ENCODE measurements at places on chromosomes 7 and 10.

- DNase-seq: no peak
Observed at GRCh38 chr7:1218541-1219165, 14.0 kb upstream of the UNCX start.

- DNase-seq: no peak
Observed at GRCh38 chr10:122102869-122103525, 114.0 kb downstream of the TACC2 start.

DNA sequence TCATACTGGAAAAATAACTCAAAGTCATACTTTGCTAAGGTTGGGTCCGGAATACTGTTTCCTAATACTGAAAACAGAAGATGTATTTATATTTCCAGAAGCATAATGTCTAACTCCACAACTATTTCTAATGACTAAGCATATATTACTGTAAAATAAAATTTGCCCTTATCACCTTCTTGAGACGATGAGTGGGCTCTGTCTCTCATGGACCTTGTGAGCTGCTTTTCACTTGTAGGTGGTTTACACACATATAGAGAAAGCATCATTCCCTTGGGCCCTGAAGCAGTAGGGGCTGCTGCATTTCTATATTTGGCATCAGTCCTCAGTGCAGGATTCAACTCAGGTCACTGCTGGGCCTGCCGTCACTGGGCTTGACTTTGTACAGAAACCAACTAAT, 10.7 kb upstream of the FAM13C start:
- DNase-seq: no peak

DNA sequence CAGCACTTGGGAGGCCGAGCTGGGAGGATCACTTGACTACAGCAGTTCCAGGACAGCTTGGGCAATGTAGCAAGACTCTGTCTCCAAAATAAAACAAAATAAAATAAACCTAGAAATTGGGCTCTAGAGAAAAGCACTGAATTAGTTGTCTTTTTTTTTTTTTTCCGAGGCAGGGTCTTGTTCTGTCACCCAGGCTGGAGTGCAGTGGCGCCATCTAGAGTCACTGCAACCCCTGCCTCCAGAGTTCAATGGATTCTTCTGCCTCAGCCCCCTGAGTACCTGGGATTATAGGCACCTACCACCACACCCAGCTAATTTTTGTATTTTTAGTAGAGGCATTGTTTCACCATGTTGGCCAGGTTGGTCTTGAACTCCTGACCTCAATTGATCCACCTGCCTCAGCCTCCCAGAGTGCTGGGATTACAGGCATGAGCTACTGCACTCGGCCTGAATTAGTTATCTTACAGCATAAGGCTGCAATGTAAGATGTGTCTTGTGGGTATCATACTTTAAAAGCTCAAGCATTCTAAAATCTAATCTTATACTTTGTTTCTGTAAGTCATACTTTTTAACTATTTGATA, 12.8 kb downstream of the MEIG1 start:
- no peak for DNase-seq

GRCh38 chr7:37957221-37957970, 37.0 kb downstream of the EPDR1 start:
- DNase-seq: no peak

GRCh38 chr10:11144626-11145494, 127.2 kb downstream of the CELF2 start:
- DNase-seq: no peak

GRCh38 chr10:59905066-59905730, 1.2 kb downstream of the CCDC6 start:
- DNase-seq: peak; percentile 65

DNA sequence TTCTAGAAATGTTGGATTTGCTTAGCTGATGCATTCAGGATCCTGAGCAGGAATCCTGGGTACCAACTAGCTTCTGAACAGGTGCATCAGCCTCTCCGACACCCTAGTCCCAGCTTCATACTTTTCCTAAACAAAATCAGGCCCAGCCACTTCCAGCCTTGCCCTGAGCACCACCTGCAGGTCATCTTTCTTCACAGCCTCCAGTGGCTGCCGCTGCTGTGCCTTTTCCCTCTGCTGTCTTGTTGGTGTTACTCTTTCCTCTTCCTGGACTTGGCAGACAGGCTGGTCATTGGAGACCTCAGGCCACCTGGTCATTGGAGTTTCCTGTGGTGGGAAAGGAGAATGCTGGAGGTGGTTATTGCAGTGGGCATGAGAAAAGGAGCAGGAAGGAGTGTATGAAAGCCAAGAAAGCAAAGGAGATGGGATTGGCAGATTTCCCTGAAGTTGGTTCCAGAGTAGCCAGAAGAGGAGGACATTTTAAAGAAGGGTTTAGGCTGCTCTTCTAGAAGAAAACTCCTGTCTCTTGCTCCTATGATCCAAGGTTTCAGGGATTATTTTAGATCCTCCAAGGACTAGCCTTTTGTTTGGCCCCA, 48.2 kb upstream of the NFKB2 start:
- no peak for DNase-seq

DNA sequence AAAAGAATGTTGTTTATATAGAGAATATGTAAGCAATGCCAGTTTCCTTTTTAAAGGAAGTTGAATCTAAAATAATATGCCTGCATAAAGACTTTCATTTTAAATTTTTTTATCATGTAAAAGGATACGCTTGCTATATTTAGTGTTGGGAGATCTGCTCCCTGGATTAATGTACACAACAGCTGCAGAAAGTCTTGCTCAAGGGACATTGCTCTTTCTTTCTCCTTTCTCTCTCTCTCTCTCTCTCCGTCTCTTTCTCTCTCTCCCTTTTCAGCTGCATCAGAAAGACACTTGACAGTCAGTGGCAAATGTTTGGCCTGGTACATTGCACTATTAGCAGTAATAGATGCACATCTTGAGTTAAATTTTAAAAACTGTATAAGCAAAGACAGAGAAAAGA, 739 bp downstream of the MYPN start:
- no peak for DNase-seq

DNA sequence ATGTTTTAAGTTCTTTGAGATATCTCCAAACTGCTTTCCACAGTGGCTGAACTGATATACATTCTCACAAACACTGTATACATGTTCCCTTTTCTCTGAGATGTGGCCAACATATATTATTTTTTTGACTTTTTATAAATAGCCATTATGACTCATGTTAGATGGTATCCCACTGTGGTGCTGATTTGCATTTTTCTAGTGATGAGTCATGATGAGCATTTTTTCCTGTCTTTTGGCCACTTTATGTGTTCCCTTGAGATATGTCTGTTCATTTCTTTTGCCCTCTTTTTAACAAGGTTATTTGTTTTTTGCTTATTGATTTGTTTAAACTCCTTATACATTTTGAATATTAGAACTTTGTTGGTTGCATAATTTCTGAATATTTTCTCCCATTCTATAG, 1055.1 kb downstream of the NXPH1 start:
- no peak for DNase-seq

- no peak for DNase-seq
Observed at GRCh38 chr7:117841011-117841410, 32.2 kb downstream of the CTTNBP2 start.

- DNase-seq: no peak
Observed at GRCh38 chr10:59287587-59288255, 74.6 kb downstream of the FAM13C start.

GRCh38 chr10:13291821-13292773, 7.8 kb downstream of the PHYH start:
- DNase-seq: no peak

DNA sequence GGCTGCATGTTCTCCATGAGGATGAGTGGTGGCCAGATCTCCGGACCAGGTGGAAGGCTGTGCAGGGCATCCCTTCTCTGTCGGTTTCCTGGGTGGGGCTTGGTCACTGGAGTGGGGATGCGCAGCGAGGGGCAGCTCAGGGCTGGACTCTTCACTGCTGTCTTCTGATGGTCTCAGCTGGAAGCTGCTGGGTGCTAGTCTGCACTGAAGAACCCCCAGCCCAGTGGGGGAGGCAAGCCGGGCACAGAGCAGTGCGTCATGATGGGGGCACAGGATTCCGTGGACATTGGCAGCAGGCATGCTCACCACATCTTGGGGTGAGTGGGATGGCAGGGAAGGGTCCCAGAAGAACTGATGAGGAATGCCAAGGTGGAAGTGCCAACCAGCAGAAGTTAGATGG, 39.8 kb downstream of the EEPD1 start:
- DNase-seq: no peak

DNA sequence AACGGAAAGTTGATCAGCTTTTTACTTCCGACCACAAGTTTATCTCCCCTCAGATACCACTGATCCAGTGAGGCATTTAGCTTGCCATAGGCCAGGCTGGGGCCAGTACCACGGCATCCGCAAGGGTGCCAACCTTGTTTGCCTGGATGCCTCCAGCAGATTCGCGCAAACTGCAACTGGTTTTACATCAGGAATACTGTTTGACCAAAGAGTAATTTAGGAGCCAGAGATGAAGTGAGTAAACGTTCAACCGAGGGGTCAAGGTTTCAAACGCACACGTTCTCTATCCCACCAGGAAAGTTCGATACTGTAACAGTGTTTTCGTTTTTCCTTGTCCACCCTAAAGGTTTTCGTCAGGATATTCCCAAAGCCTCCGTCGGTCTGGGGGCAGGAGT, 266 bp upstream of the MDFIC start:
- DNase-seq: no peak

GRCh38 chr10:126673565-126673964, 3.1 kb upstream of the C10orf90 start:
- no peak for DNase-seq

DNA sequence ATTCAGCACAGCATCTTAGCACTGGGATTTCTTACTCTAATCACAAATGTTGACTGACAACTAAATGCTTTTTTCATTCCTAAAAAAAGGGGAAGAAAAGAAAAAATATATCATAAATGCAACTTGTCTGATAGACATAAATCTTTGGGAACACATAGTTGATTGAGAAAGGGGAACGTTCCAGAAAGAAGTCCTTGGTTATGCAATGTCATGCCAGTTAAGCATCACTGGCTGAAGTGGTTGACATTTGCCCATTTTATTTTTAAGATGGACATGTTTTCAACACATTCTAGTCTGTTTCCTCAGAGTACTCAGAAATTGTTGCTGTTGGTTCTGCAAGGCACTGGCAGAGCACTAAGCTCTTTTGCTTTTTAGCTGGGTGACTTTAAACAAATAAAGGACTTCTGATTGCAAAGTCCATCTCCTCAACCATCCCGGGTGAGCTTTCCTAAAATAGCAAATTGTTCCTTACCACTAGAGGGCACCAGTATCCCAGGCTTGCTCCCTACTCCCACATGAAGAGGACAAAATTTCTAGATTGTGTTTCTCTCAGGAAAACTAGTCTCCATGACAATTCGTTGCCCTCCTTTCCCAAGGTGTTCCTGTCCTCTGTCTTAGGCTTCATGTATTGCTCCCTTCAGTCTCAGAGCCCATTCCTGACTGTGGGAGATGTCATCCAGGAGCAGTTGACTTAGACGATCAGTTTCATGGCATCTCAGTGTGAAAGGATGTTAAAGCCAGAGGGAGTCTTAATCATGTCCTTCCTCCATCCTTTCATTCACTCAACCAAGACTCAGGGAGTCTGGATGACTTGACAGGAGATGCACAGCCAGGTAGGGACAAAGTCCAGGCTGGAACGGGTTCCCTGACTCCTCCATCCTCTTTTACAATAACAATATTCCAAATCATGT, 23.9 kb downstream of the OPALIN start:
- DNase-seq: no peak

GRCh38 chr10:5582736-5583135, 58.0 kb downstream of the CALML3 start:
- no peak for DNase-seq

DNA sequence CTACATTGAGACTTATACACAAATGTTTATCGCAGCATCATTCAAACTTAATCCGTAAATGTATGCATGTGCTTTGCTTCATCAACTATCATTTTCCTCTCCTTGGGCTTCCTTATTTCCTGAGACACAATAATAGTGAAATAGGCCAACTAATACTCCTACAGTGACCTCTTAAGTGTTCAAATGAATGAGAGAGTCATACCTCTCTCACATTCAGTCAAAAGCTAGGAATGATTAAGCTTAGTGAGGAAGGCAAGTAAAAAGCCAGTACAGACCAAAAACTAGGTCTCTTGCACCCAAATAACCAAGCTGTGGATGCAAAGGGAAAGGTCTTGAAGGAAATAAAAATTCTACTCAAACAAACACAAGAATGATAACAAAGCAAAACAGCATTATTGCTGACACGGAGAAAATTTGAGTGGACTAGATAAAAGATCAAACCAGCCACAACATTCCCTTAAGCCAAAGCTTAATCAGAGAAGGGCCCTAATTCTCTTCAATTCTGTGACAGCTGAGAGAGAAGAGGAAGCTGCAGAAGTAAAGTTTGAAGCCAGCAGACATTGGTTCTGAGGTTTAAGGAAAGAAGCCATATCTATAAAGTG, 72.3 kb downstream of the GLCCI1 start:
- no peak for DNase-seq

GRCh38 chr7:112140600-112140999, 65.6 kb downstream of the DOCK4 start:
- no peak for DNase-seq

- no peak for DNase-seq
Observed at GRCh38 chr10:131636841-131637724, 263.7 kb upstream of the PPP2R2D start.

GRCh38 chr7:81361769-81362312, 408.0 kb downstream of the HGF start:
- DNase-seq: no peak

GRCh38 chr7:17646253-17646956, 293.9 kb downstream of the SNX13 start:
- no peak for DNase-seq

DNA sequence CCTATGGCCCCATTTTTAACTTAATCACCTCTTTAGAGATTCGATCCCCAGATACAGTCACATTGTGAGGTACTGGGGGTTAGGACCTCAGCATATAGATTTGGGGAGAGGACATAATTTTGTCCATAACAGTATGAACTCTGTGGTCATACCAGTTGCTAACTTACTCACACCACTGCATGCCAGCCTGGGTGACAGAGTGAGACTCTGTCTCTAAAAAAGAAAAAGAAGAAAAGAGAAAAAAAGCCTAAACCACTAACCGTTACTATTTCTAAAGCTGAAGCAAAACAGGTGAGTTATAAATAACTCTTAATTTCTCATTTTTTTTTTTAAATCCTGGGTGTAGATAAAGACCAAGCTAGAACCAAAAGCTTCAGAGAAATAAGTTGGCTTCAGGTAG, 155.1 kb upstream of the AUTS2 start:
- no peak for DNase-seq

GRCh38 chr10:100637785-100638184, 102.0 kb downstream of the HIF1AN start:
- DNase-seq: no peak

DNA sequence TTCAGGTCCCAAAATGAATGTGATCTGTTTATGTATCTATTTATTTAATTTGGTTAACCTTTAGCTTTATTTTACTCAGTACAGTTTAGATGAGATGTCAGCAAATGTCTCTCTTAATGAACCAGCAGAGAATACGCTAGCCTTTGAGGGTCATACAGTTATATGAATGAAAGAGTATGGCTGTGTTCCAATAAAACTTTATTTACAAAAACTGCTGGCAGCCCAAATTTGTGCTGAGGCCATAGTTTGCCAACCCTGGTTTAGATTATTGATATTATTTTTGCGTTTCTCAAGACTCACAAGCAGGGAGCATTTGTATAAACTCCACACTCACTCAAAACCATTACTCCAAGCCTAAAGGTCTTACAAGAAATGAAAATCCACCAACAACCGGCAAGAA, 323.4 kb upstream of the NRP1 start:
- no peak for DNase-seq
